ENCODE measurements at places on chromosomes 7 and 10.
A peak's percentile ranks its signal among the peaks of the same experiment; 100 is the strongest.

DNA sequence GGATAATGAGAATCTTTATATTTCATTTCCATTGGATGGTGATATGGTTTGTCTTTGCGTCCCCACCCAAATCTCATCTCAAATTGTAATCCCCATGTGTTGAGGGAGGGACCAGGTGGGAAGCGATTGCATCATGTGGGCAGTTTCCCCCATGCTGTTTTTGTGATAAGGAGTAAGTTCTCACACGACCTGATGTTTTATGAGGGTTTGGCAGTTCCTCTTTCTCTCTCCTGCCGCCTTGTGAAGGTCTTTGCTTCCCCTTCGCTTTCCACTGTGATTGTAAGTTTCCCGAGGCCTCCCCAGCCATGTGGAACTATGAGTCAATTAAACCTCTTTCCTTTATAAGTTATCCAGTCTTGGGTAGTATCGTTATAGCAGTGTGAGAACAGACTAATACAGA is 59.4 kb downstream of the MTPN start:
- DNase-seq, result no peak

DNA sequence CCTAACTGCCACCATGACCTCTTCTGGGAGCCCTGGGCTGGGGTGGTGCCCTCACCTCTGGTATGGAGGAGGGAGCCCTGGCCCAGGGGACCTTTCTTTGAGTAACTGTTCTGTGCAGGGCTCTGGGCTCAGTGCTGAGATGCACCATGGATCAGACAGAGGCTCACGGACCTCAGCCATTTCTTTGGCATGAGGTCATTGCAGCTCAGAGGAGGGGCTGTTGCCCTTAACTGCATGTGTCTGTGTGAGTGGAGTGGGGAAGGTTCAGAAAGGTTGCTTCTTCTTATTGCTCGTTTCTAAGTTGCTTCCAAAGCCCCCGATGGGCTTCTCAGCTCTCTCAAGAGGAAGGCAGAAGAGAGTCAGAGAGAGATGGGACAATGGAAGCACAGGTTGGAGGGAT is 233.9 kb downstream of the RPS24 start:
- DNase-seq, result no peak

GRCh38 chr7:158765020-158765419 is 60.4 kb upstream of the NCAPG2 start:
- no peak for DNase-seq

DNA sequence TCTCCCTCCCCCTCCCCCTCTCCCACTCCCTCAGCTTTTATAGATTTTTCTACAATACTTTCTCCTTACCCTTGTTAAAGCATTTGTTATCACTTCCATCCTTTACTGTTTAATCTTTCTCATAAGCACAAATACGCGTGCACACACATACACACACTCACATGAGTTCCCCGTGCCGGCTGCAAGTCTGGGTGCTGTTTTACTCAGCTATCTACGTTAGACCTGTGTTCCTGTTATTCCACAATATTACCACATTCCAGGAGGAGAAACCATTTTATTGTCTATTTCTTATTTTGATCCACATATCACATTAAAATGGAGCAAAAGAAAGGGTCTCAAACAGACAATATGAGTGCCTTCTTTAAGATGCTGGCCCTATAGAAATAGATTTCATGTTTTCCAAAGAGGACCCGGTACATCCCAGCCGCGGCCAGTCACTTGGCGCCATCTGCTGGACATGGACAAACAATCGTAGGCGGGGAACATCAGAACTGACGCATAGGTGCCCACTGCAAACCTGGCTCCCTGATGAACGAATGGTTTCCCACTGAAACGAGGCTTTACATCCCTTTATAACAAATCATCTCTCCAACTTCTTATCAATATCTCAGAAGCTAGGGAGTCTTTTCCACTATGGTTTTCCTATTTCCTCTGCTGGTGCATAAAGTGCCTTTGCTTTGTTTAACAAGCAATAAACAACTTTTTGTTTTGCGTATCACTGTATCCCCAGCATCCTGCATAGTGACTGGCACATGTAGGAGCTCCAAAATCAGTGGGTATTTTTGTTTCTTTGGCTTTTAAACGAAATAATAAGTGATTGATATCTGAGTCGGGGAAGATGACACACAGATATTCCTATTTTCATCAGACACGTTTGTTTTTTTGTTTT is 25.2 kb upstream of the OPTN start:
- DNase-seq, result peak; percentile 19

- no peak for DNase-seq
These were observed 184.3 kb downstream of the KIAA1217 start for GRCh38 chr10:24393201-24393600.
